ENCODE measurements at places on chromosomes 7 and 10. TPM values are rescaled to one million over a fixed set of nuclear protein-coding genes. Genes with fewer than 3 reads are reported as not detected.

Gene EPHB6
- 29.1 TPM for total RNA-seq

Gene MRLN
- total RNA-seq = not detected

Gene ITGB8
- not detected for total RNA-seq

GRCh38 chr10:77264107-77264506, 373.5 kb downstream of the KCNMA1 start:
- no peak overlapping the region for H3K27ac ChIP-seq
- H3K4me1 ChIP-seq = peaks cover 19% of the 10 kb centered on the region
- no peaks in the 10 kb centered on the region for H3K36me3 ChIP-seq
- peak overlapping the region; percentile 20 for H3K4me3 ChIP-seq
- peaks cover 19% of the 10 kb centered on the region for H3K27me3 ChIP-seq
- DNase-seq = peak; percentile 34

GRCh38 chr7:29883462-29884398, 77.4 kb downstream of the WIPF3 start:
- no peak overlapping the region for H3K4me3 ChIP-seq
- no peak overlapping the region for H3K27ac ChIP-seq
- H3K36me3 ChIP-seq = no peaks in the 10 kb centered on the region
- H3K4me1 ChIP-seq = no peaks in the 10 kb centered on the region

Gene MBL2
- not detected for total RNA-seq

GRCh38 chr7:26664735-26665416, 199.5 kb downstream of the SKAP2 start:
- peak; percentile 64 for DNase-seq
- H3K4me1 ChIP-seq = peaks cover 22% of the 10 kb centered on the region
- H3K27ac ChIP-seq = no peak overlapping the region
- H3K4me3 ChIP-seq = peak overlapping the region; percentile 36
- peaks cover 28% of the 10 kb centered on the region for H3K27me3 ChIP-seq

Gene ANKRD30A
- total RNA-seq = not detected

Gene LEP
- not detected for total RNA-seq

Gene MAPK8
- 30.5 TPM for total RNA-seq

GRCh38 chr7:93249491-93250148, 17.5 kb downstream of the VPS50 start:
- H3K36me3 ChIP-seq = no peaks in the 10 kb centered on the region
- no peak for DNase-seq
- no peak overlapping the region for H3K4me3 ChIP-seq

- no peaks in the 10 kb centered on the region for H3K4me1 ChIP-seq
- no peak overlapping the region for H3K4me3 ChIP-seq
- no peak overlapping the region for H3K27ac ChIP-seq
- no peak for DNase-seq
Observed at GRCh38 chr7:133668296-133669060, 415.6 kb downstream of the EXOC4 start.

DNA sequence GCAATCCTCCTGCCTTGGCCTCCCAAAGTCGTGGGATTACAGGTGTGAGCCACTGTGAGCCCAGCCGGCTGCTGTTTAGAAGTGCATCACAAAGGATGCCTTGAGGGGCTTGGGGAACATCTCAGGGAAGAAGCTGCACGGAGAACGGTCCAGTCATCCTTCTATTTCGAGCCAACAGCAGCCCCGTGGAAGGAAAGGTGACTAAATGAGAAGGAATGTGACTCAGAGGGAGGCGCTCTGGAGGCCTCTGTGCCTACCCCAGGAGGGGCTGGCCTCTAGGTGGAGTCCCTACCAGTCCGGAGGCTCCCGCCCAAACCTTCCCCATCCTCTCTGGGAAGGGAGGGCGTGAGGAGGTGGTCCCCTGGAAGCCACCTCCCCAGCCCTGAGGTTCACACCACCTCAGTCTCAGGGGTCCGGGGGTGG, 76.2 kb downstream of the CTBP2 start:
- H3K27me3 ChIP-seq = peaks cover 3% of the 10 kb centered on the region
- no peak overlapping the region for H3K27ac ChIP-seq
- no peaks in the 10 kb centered on the region for H3K36me3 ChIP-seq
- H3K4me1 ChIP-seq = no peaks in the 10 kb centered on the region
- no peak for DNase-seq
- H3K4me3 ChIP-seq = no peak overlapping the region

Gene NUTM2E
- total RNA-seq = 0.67 TPM

GRCh38 chr7:133887459-133887858, 239.7 kb upstream of the LRGUK start:
- no peaks in the 10 kb centered on the region for H3K27me3 ChIP-seq
- no peak overlapping the region for H3K4me3 ChIP-seq
- no peaks in the 10 kb centered on the region for H3K36me3 ChIP-seq
- no peaks in the 10 kb centered on the region for H3K4me1 ChIP-seq
- no peak for DNase-seq
- H3K27ac ChIP-seq = no peak overlapping the region

GRCh38 chr10:1392127-1392526, 335.9 kb downstream of the WDR37 start:
- H3K27ac ChIP-seq = no peak overlapping the region
- DNase-seq = no peak
- H3K4me3 ChIP-seq = no peak overlapping the region
- H3K4me1 ChIP-seq = no peaks in the 10 kb centered on the region
- peaks cover 14% of the 10 kb centered on the region for H3K27me3 ChIP-seq

DNA sequence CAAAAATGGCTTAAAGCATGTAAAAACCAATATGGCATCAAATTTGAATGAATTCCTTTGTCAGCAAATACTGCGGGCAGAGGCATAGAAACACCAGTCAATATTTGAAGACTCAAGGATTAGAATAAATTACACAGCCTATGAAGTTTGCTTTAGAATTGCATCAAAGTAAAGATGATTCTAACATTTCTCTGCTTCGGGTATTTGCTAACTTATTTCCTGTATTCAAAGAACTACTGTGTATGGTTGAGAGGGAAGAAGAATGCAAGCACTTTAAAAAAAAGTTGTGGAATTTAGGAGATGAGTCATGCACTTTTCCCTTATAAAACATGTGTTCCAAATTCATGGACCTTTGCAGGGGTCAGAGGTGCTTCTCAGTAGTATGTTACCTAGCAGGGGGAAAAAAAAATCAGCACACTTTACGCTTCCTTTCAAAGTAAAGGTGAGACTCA, 90.1 kb downstream of the PIP4K2A start:
- H3K27ac ChIP-seq = peak overlapping the region; percentile 76
- DNase-seq = no peak
- peaks cover 91% of the 10 kb centered on the region for H3K4me1 ChIP-seq
- peaks cover 25% of the 10 kb centered on the region for H3K36me3 ChIP-seq
- H3K27me3 ChIP-seq = no peaks in the 10 kb centered on the region

- H3K36me3 ChIP-seq = no peaks in the 10 kb centered on the region
- no peaks in the 10 kb centered on the region for H3K4me1 ChIP-seq
- H3K4me3 ChIP-seq = no peak overlapping the region
- H3K27me3 ChIP-seq = no peaks in the 10 kb centered on the region
- DNase-seq = no peak
Observed at GRCh38 chr10:120286280-120286679, 170.7 kb upstream of the PLPP4 start.

- H3K27ac ChIP-seq = no peak overlapping the region
- no peak overlapping the region for H3K4me3 ChIP-seq
- H3K36me3 ChIP-seq = no peaks in the 10 kb centered on the region
- peaks cover 2% of the 10 kb centered on the region for H3K27me3 ChIP-seq
- DNase-seq = no peak
Observed at GRCh38 chr7:43220250-43220649, 107.8 kb downstream of the HECW1 start.

DNA sequence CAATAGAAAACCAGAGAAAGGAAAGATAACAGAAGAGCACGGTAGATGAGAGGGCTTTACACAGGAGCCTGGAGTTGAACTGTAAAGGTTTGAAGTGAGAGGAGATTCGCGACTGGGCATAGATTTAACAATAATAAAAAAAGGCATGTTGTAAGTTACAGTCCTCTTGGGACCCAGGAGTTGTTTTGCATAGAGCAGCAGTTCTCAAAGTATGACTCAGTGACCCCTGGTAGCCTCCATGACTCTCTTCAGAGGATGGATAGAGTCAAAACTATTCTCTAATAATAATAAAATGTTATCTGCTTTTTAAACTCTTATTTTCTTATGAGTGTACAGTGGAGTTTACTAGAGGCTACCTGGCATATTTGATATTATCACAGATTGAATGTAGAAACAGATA, 262.3 kb downstream of the SORCS3 start:
- no peak overlapping the region for H3K27ac ChIP-seq
- no peaks in the 10 kb centered on the region for H3K27me3 ChIP-seq
- H3K4me3 ChIP-seq = no peak overlapping the region
- H3K36me3 ChIP-seq = no peaks in the 10 kb centered on the region

Gene GPAM
- total RNA-seq = 7.5 TPM

Gene CREB3L2
- total RNA-seq = 25.7 TPM

DNA sequence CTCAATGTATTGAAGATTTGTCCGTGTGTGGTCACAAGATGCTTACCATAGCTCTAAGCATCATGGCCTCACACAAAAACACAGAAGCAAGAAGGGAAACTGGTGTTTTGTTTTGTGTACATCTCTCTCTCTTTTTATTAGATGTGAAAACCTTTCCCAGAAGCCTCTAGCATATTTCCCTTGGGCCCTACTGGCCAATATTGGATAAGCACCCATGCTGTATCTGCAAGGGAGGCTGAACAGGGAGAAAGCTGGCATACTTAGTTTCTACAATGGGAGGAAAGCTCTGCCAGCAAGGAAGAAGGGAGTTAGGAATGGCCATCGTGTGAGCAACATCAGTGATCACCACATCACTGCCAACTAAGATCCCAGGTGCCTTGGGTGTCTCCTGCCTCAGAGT, 9.6 kb upstream of the NAMPT start:
- no peak for DNase-seq
- H3K27ac ChIP-seq = no peak overlapping the region
- peaks cover 4% of the 10 kb centered on the region for H3K27me3 ChIP-seq

DNA sequence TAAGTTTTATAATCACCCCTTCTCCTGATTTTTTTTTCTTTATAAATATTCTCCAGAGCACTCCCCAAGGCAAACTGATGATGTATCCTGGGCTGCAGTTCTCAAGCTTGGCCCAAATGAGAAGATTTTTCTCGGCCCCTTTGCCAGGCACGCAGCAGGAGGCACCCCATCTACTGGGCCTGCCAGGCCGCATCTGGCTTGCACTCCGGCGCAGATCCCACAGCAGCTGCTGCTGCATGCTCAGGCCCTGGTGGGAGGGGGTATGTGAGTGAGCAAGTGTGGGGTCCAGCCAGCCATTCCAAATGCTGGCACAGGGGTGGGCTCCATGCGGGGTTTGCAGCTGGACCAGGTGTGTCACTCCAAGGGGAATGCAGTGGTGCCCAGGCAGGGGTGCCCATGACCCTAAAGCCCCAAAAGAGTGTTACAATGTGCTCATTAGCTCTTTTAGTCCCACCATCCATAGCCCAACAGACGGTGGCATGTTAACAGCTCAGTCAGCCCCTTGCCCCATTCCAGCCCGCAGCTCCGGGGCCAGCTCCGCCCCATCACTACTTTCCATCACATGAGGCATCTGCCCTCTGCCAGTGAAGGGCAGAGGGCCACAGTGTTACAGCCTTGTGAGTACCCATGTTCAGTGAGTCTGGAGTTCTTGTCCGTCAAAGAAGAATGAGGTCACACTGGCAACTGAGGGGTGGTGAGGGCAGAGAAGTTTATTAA, 25.9 kb downstream of the OAT start:
- no peaks in the 10 kb centered on the region for H3K27me3 ChIP-seq
- H3K4me3 ChIP-seq = no peak overlapping the region
- H3K36me3 ChIP-seq = no peaks in the 10 kb centered on the region
- no peak for DNase-seq
- H3K4me1 ChIP-seq = peaks cover 6% of the 10 kb centered on the region
- H3K27ac ChIP-seq = no peak overlapping the region

DNA sequence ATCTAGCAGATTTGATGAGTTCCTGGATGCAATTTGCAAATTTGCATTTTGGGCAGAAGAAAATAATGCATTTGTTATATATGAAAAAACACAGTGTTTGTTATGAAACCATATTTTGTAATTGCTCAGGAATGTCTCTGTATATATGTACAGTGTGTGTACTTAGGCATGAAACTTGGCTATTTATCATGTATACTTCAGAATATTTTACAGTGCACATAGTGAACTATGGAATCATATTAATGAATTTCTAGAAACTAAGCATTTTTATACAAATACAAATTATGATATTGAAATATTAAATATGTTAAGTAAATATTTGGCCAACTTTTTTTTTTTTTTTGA, 107.5 kb downstream of the TWIST1 start:
- H3K27me3 ChIP-seq = no peaks in the 10 kb centered on the region
- no peaks in the 10 kb centered on the region for H3K4me1 ChIP-seq
- H3K4me3 ChIP-seq = no peak overlapping the region
- no peak overlapping the region for H3K27ac ChIP-seq

Gene DPP6
- total RNA-seq = not detected

- DNase-seq = no peak
- H3K27ac ChIP-seq = no peak overlapping the region
- no peaks in the 10 kb centered on the region for H3K27me3 ChIP-seq
- peaks cover 19% of the 10 kb centered on the region for H3K4me1 ChIP-seq
- H3K4me3 ChIP-seq = no peak overlapping the region
- H3K36me3 ChIP-seq = no peaks in the 10 kb centered on the region
Observed at GRCh38 chr10:31944071-31944433, 15.4 kb upstream of the ARHGAP12 start.

Gene RNF32
- total RNA-seq = 2.2 TPM

GRCh38 chr7:37765872-37766525, 82.4 kb upstream of the NME8 start:
- H3K4me3 ChIP-seq = no peak overlapping the region
- H3K4me1 ChIP-seq = peaks cover 10% of the 10 kb centered on the region
- H3K27ac ChIP-seq = no peak overlapping the region

DNA sequence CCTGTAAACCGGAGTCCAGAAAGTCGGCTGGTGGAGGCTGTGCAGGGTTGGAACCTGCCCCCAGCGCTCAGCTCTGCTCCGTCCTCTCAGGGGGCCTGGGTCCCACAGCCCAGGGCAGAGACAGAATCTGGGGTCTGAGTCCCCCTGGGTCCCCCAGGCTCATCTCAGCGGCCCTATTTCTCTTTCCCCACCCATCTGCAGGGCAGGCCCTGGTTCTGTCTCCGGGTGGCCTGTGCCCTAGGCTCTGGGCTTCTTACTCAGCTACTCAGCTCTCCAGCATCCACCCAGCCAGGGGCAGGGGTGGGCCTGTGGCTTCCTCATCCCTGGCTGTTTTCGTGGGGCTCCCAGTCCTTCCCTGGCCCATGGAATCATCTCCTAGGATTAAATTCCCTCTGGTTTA, 183.4 kb downstream of the ADARB2 start:
- peaks cover 11% of the 10 kb centered on the region for H3K4me1 ChIP-seq
- no peaks in the 10 kb centered on the region for H3K36me3 ChIP-seq
- H3K27me3 ChIP-seq = no peaks in the 10 kb centered on the region
- no peak overlapping the region for H3K27ac ChIP-seq
- H3K4me3 ChIP-seq = no peak overlapping the region

DNA sequence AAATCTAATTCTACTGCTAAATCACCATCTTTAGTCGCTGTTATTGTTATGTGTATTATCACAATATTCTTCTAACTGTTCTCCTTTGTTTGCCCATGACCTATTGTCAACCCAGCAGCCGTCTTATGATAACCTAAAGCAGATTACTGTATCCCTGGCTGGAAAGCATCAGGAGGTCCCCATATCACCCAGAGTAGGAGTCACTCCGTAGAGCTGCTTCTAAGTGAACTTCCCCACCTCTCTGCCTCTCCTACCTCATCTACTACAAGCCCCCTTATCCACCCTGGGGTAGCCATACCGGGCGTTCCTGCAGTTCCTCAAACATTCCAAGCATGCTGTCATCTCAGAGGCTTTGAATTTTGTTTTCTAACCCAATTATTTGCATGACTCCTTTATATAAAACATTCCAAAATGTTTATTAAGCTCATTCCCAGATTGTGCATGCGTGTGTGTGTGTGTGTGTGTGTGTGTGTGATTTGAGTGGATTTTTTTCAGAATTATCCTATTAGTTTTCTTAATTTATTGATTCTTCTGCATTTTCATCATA, 39.7 kb downstream of the POU6F2 start:
- DNase-seq = no peak
- no peaks in the 10 kb centered on the region for H3K4me1 ChIP-seq
- H3K27me3 ChIP-seq = no peaks in the 10 kb centered on the region
- H3K27ac ChIP-seq = no peak overlapping the region
